ENCODE measurements at places on chromosomes 7 and 10.
A peak's percentile ranks its signal among the peaks of the same experiment; 100 is the strongest.

DNA sequence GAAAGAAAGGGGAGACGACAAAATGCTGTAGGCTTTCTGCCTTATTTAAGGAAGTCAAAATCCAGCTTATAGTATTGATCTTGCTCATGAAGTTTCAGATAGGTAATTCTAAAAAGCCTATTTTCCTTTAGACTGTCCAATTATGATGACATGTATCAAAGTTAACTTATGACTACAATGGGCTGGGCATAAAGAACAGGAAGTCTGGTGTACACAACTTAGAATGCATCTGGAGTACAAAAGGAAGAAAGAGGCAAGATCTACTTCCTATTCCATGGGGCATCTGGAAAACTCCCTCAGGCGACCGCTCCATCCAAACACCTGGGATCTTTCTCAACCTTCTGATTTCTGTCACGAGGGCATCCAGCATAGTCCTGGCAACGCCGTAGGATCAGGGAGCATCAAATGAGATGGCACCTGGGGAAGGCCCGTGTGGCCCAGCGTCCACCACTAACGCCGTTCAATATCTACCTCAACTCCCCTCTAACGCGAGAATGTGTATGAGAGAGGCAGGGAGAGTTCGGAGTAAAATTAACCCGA is 512 bp downstream of the FAM24B start:
- peak; percentile 26 for DNase-seq

DNA sequence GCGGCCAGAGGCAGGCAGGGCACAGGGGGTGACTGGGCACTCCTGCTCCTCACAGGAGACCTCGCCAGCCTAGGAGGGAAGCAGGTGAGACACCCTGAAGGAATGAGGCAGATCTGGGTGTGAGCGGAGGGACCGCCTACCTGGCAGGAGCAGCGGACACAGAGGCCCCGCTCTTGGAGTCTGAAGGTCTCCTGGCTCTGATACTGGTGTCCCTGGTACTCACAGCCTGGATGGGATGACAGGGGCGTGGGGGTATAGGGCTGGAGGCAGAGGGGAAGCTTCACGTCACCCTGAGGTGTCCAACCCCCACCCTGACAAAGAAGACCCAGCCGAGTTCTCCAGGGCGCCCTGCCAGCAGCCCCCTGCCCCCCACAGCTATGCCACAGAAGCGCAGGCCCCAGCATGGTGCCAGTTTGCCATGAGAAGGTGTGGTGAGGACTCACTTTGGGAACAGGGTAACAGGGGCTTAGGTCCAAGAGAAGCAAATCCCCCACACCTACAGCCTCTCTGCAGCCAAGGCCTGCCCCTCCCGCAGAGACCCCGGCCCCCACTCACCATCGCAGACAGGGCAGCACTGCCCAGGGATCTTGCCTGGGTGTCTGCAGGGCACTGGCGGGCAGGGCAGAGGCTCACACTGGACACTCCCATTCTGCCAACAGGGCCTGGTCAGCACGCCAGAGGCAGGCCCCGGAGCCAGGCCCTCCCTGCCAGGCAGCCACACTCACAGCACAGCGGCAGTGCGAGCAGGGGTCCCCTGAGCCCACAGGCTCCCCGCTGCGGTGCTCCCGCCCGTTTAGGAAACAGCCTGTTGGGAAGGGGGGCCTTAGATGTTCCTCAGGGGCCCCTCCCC is 17.0 kb downstream of the KCP start:
- DNase-seq, result no peak

DNA sequence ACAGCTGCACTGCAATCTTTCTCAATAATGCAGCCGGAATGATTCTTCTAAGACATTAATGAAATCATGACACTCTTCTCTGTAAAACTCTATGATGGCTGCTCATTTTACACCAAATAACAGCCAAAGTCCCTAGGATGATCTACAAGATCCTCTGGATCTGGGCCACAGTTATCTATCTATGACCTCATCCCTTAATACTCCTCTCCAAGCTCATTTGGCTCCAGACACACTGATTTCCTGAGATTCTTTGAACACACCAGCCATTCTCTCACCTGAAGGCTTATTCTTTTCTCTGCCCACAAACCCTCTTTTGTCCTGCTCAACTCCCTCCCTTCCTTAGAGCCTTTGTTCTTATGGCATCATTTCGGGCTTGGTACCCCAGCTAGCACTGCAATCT is 577.4 kb upstream of the ANKRD30A start:
- DNase-seq, result no peak

GRCh38 chr7:52648872-52649271 is 386.6 kb upstream of the POM121L12 start:
- no peak for DNase-seq

DNA sequence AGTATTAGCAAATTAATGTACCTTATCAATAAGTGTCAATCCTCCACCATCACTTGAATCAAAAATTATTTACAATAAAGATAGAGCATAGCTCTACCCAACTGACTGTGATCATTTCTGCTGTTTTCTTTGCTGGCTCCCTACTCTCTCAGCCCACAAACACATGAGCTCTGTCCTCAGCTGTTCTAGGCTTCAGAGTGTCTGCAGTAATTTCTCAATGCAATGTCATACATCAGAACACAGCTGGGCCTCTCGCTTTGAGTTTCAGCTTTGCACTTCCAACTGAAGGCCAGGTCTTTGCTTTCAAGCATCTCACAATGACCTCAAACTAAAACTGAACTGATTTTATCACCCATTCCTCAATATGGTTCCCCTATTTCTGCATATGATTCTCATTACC is 55.7 kb downstream of the RNF133 start:
- no peak for DNase-seq

DNA sequence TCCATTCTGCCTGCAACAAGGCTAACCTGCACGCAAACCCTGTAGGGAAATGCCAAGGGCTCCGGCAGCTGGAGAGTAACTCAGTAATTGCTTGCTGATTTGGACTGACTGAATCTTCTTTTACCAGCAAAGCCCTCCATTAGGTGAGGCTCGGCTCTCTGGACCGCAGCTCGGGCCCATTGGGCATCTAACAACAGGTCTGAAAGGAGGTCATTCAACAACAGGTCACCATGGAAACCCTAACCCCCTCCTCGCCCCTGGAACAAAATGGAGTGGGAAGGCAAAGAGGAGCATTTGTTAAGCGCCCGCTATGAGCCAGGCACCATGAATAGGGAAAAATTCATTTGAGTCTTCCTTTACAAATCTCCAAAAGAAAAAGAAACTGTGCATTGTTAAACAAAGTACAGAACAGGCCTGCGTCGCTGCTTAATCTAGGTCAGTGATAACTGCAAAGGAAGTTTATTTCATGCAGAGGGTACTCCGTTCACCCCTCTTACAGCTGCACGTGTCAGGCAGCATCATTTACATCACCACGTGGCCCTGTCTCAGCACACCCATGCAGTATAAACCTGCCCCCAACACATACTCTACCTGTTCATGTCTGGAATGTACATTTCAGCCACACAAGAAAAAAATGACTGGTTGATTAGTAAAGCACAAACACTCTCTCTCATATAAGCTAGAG is 248.8 kb upstream of the NEBL start:
- no peak for DNase-seq
